Activated CD4-positive, alpha-beta T cell treated with anti-CD3 and anti-CD28 coated beads, Interleukin-2, amount 10 ng/mL, durations not matched to agents 7 days and 5 days (primary cell): ENCODE measurements at places on chromosomes 3 and 15.

DNA sequence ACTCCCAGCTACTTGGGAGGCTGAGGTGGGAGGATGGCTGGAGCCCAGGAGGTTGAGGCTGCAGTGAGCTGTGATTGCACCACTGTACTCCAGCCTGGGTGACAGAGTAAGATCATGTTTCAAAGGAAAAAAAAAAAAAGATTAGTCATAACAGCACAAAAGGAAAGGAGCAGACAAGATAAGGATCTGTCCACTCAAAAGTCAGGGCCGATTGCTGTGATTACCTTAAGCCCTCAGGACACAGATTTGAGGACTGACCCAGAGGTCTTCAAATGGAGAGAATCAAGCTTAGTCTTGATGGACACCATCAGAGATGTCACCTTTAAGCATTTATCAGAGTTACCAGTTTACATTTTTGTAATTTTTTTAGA lies 23.9 kb upstream of the HEG1 start:
- H3K27me3 ChIP-seq = peaks cover 11% of the 10 kb centered on the region
- no peaks in the 10 kb centered on the region for H3K36me3 ChIP-seq
- H3K4me3 ChIP-seq = no peak overlapping the region

- no peak overlapping the region for H3K4me3 ChIP-seq
- DNase-seq = no peak
- peaks cover 3% of the 10 kb centered on the region for H3K27me3 ChIP-seq
- no peaks in the 10 kb centered on the region for H3K36me3 ChIP-seq
- H3K4me1 ChIP-seq = peaks cover 42% of the 10 kb centered on the region
Measured at GRCh38 chr15:63442080-63442479, 60.4 kb upstream of the CA12 start.

DNA sequence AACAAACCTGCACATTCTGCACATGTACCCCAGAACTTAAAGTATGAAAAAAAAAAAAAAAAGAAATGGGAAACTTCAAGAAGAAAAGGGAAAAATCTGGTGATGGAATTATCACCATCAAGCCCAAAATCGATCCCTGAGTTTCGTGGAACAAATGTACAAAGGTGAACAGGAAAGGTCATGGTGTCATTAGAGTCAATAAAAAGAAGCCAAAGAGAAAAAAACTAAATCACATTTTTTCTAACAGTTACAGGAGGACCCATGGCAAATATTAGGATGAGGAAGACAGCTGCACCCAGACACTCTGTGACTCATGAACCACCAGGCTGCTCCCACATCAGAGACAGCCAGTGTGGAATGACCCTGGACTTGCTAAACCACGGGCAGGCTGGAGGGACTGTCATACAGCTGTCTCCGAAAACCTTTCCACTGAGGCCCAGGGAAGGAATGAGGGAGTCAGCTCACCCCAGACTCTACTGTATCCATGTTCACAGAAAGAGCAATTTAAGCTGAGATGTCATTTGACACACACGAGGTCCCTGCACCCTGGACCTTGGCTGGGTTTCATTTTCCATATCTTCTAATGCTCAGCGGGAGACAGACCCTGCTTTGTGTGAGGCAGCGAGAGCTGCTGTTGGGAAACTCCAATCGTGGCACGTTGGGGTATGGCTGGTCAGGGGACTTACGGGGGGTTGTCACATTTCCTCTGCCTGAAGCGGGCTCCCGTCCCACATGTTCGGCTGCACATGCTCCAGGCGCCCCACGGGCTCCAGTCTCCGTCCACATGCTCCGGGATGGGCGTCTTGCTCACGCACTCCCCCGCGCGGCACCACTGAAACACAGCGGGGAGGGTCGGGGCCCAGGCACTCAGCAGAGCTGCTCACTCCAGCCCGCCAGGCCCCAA lies 210.2 kb downstream of the ADAMTS17 start:
- DNase-seq = peak; percentile 30
- H3K4me3 ChIP-seq = peak overlapping the region; percentile 34
- H3K27ac ChIP-seq = no peak overlapping the region
- no peaks in the 10 kb centered on the region for H3K27me3 ChIP-seq

DNA sequence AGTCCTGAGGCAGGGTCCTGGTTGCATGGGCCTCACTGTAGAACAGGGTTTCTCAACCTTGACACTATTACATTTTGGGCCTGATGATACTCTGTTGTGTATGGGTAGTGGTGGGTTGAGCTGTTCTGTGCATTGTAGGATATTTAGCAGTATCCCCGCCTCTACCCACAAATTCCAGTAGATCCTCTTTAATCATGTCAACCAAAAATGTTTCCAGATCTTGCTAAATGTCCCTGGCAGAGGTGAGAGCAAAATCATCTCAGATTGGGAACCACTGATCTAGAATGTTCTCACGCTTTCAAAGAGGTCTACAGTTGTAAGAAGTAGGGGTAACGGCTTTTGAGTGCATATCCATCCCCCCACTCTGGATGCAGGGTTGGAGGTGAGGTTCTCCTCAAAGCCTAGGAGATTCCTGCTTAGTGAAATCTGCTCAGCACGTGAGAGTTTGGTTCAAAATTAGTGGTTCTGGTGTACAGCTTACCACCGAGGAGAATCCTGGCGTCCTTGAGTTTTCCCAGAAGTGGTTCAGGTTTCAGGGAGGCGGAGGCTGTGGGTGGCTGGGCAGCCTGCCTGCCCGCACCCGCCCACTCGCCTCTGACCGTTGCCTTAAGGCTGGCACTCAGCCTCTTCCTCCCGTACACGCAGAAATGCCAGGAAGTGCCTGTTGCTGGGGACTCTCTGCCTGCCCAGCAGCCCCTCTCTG lies 5.3 kb downstream of the ACVR2B start:
- no peak overlapping the region for H3K27ac ChIP-seq
- peaks cover 14% of the 10 kb centered on the region for H3K4me1 ChIP-seq
- H3K4me3 ChIP-seq = no peak overlapping the region

- DNase-seq = no peak
- peaks cover 36% of the 10 kb centered on the region for H3K36me3 ChIP-seq
- no peaks in the 10 kb centered on the region for H3K27me3 ChIP-seq
- no peak overlapping the region for H3K27ac ChIP-seq
Measured at GRCh38 chr3:138172625-138173024, 2.1 kb downstream of the DBR1 start.

DNA sequence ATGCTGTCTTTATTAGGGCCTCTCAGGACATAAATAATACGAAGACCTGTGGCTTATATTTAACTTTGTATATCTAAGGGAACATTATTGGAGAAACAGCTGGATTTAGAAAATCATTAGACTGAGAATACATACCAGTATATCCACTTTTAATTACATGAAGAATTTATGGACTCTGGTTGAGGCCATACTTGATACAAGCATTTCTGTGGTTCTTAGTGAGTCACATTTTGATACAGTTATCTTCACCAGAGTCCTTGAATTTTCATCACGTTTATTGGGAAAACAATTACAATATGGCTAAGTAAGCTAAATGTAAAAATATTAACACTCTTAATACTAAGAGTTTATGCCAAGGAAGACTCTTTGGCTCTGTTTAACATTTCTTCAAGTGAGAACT lies 9.9 kb downstream of the KIF23 start:
- no peak overlapping the region for H3K4me3 ChIP-seq
- no peak for DNase-seq
- no peak overlapping the region for H3K27ac ChIP-seq
- no peaks in the 10 kb centered on the region for H3K27me3 ChIP-seq

DNA sequence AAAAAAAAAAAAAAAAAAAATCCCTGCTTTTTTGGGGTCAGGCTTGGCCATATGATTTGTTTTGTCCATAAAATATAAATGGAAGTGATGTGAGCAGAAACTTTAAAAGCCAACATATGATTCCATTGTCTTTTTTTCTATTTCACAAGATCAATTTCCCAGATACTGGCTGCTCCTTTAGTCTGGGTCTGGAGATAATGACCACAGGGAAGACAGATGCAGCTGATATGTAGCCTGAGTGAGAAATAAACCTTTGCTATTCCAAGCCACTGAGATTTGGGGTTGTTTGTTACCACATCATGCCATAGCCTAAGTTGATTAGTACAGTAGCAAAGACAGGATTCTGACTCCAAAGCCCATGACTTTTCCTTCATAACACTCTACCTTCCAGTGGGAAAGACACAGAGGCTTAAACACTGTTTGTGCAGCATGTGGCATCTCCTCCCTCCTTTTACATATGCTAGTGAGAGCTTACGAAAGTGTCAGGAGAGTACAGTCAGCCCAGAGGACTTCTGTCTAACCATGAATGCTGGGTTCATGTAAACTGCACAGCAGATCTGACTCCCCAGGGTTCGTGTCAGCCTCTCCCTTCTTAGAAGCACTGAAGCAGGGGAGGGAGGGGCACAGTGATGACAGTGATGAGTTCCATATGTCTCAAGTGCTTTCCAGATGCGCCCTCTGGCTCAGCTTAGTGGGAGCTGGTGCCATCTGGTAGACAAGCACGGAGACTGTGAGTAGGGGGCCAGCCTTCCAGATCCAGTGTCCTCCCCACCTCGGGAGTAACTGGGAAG lies 36.7 kb upstream of the SLC7A14 start:
- H3K36me3 ChIP-seq = no peaks in the 10 kb centered on the region
- no peak overlapping the region for H3K27ac ChIP-seq
- no peak overlapping the region for H3K4me3 ChIP-seq
- H3K4me1 ChIP-seq = no peaks in the 10 kb centered on the region
- H3K27me3 ChIP-seq = peaks cover 7% of the 10 kb centered on the region

- H3K27me3 ChIP-seq = no peaks in the 10 kb centered on the region
- peak; percentile 24 for DNase-seq
- no peak overlapping the region for H3K4me3 ChIP-seq
Measured at GRCh38 chr15:50358845-50359244, 3.8 kb upstream of the GABPB1 start.

- peaks cover 51% of the 10 kb centered on the region for H3K36me3 ChIP-seq
- H3K4me3 ChIP-seq = no peak overlapping the region
- peak; percentile 74 for DNase-seq
- peaks cover 58% of the 10 kb centered on the region for H3K4me1 ChIP-seq
- no peaks in the 10 kb centered on the region for H3K27me3 ChIP-seq
Measured at GRCh38 chr15:100602823-100603393, 519 bp downstream of the ASB7 start.
